EH (cell line): ENCODE measurements at places on chromosomes 5 and 9.

GRCh38 chr5:170632985-170633234 is 129.1 kb downstream of the KCNIP1 start:
- no peak for DNase-seq

DNA sequence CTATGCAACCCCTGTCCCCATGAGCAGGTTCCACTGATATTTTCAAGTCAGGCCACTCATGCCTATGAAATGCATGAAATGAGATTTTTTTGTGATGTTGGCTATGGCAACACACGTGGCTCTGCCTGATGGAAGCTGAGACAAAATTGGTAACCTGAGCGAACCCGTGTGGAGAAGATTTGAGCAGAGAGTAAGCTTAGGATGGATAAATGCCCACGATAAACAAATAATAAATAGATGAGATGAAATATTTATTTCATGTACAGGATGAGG is 153.4 kb upstream of the IER5L start:
- DNase-seq: no peak

DNA sequence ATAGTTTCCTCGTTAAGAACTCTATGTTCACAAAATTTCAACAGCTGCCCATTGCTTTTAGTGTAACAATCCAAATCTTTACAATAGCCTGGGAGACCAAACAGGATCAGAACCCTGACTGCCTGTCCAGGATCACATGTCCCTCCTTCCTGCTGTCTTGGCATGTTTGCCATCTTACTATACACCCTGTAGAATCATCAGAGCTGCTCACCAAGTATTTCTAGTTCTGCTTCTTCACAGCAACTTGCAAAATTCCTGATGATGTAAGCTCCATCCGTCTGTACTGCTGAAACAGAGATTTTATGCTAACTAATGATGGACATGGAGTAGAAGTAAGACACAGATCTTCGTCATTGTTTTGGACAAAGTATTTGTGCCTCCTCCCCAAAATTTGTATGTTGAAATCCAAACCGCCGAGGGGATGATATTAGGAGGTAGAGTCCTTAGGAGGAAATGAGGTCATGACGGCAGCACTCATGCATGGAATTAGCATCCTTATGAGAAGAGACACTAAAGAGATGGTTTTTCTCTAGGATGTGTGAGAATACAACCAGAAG is 464.9 kb upstream of the BRINP1 start:
- DNase-seq: no peak

GRCh38 chr9:228929-229695 is 14.4 kb downstream of the DOCK8 start:
- DNase-seq: no peak

DNA sequence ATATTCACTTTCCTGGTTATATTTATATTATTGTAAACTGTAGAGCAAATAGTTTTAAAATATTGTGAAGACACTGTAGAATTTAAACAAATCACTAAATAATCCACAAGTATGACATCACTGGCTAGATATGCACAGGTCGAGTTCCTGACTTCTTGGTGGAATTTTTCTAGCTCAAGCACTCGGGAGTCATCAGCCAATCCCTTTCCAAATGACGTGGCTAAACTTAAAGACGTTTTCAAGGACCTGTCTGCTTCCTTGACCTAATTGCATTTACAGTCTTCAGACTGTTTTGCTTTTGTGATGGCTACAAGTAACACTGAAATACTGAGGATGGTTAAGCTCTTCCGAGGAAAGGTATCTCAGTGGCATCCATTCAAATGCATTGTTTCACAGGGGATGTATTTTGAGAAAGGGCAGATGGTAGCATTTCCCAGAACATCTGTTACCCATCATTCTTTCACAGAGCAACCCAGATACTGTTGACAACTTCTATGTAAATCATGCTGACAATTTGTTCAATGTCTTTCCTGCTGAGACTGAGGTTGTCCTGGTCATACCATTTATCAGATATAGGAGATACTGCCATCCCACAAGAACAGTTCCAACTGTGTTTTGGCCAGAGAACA is 262.8 kb downstream of the CDH10 start:
- no peak for DNase-seq

- peak; percentile 48 for DNase-seq
Observed at GRCh38 chr9:127974769-127975261, 6.0 kb downstream of the EEIG1 start.

GRCh38 chr9:116716438-116716837 is 29.3 kb downstream of the TRIM32 start:
- DNase-seq: peak; percentile 50

DNA sequence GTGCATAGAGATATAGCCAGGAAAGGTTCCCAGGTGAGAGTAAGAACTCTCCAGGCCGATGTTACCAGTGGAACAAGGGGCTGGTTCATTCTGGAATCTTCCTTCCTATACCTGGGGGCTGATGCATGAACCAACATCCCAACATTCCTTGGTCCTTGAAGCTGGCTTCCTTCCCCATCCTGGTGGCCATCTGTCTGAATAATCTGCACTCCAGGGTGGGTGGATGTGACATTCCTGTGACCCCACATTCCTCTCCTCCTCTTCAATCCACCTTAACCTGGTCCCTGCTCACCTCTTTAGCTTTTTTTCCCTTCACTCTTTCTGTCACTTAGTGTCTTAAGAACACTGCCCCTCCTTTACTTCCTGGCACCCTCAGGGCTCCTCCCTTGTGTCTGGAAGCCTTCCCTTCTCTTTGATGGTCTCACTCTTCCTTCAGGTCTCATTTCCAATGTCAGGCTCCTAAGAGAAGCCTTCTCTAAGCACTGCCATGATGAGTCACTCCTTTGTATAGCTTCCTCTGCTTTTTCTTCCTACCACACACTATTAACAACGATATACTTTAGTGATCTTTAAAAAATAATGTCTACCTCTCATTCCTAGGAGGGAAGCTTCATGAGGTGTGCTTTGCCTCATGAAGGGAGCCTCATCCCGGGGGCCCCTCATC is 80.3 kb downstream of the BOD1 start:
- peak; percentile 13 for DNase-seq

GRCh38 chr5:138726848-138727247 is 26.4 kb upstream of the CTNNA1 start:
- no peak for DNase-seq

DNA sequence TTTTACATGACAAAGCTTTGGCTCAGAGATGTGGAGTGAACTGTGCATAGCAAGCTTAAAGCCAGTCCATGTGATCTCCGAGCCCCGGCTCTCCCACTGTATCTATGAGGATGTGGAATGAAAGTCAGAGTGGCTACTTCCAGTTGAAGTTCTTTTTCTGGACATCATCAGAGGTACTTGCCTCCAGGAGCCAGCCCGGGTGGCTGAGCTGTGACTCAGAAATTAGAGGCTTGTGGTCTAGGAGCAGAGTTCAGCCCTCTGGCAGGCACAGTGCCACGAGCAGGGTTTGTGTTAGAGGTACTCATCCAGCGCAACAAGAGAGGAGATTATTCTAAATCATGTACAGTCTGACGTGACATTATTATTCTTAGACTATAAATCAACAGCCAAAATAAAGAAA is 322.5 kb downstream of the CDK5RAP2 start:
- peak; percentile 5 for DNase-seq

- no peak for DNase-seq
Observed at GRCh38 chr5:169439362-169439761, 138.4 kb upstream of the SLIT3 start.
